Stimulated activated CD8-positive, alpha-beta memory T cell treated with anti-CD3 and anti-CD28 coated beads, Interleukin-4, amount 100 ng/mL, for 1 hour (primary cell): ENCODE measurements at places on chromosomes 3 and 15.

DNA sequence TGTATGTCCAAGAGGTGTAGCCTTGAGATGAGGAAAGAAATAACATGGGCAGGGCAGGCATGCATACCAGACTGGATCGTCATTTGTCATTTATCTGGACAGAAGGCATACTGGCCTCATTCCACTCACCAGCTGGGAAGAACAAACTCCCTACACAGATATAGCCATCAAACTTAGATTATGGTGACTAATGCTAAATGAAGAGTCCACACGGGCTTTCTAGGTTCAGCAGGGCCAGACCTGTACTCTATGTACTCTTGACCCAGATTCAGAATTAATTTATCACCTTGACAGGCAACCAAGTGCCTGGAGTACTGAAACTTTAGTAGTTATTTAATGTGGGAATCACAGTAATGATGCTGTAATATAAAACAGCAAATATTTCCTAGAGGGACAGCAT lies 164.3 kb upstream of the IL12A start:
- DNase-seq = no peak

GRCh38 chr15:87752250-87752951 lies 504.1 kb downstream of the NTRK3 start:
- DNase-seq = no peak

GRCh38 chr3:101527441-101527840 lies 14.4 kb upstream of the SENP7 start:
- no peak for DNase-seq

- DNase-seq = no peak
Measured at GRCh38 chr3:196596355-196596754, 27.9 kb downstream of the FBXO45 start.

DNA sequence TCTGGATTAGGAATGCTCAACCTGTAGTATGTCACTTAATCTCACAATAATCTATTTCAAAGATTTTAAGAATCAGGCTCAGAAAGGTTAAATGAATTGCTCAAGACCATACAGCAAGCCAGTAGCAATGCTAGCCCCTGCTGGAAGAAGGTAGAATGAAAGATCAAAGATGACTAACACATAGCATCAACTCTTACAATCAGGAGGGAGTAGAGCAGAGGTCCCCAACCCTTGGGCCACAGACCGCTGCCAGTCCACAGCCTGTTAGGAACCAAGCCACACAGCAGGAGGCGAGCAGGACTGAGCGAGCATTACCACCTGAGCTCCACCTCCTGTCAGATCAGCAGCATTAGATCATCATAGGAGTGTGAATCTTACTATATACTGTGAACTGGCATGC lies 15.5 kb upstream of the GATM start:
- no peak for DNase-seq
